ENCODE measurements at places on chromosomes 7 and 10.
A peak's percentile ranks its signal among the peaks of the same experiment; 100 is the strongest.

DNA sequence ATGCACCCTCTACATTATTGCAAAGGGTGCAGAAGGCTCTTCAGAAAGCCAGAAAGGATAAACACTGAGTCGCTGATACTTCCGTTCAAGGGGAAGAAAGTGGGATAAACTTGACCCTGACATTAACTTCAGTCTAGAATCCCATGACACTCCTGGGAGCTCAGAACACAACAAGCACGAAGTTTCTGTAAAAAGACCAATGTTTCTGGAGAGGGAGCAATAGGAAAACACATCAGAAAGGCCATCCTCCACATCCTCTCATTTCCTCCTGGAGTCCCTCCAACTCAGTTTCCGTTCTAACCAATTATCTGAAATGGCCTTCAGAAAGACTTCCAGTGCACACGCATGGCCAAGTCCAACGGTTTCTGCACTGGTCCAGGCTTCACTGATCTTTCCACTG is 113.5 kb downstream of the SORBS1 start:
- peaks cover 8% of the 10 kb centered on the region for H3K4me1 ChIP-seq
- H3K27me3 ChIP-seq: no peaks in the 10 kb centered on the region
- H3K27ac ChIP-seq: no peak overlapping the region
- no peak overlapping the region for H3K4me3 ChIP-seq
- DNase-seq: no peak

DNA sequence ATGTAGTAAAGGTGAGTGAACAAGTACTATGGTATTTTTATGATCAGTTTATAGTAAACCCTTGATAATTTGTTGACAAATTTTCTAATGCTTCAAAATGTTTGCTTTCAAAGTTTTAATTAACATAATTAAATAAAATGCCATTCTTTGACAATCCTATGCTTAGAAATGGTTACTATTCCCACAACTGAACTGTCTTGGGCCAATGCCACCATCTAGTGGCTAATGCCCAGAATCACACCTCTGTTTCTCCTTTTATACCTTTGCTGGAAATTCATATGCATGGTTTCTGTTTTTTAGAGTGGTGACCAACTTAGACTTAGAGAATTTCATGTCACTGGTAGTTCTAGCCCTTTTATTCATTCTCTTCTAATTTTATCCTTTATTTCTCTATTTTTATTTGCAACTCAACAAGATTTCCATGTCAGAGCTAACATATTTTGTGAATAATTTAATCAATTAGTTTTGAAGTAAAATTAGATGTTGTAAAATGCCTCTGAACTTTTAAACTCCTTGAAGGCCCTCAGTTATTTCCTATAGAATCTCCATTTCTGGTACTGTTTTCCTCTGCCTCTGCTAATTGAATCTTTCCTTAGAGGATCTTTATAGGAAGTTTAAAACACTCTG is 31.1 kb downstream of the PCGF5 start:
- H3K4me1 ChIP-seq: no peaks in the 10 kb centered on the region
- peak; percentile 60 for DNase-seq
- H3K4me3 ChIP-seq: no peak overlapping the region
- H3K27me3 ChIP-seq: no peaks in the 10 kb centered on the region
- H3K36me3 ChIP-seq: peaks cover 33% of the 10 kb centered on the region
- H3K27ac ChIP-seq: no peak overlapping the region

GRCh38 chr7:41466760-41467384 is 236.0 kb downstream of the INHBA start:
- DNase-seq: no peak
- H3K27ac ChIP-seq: no peak overlapping the region
- no peaks in the 10 kb centered on the region for H3K36me3 ChIP-seq
- no peaks in the 10 kb centered on the region for H3K4me1 ChIP-seq
- H3K4me3 ChIP-seq: no peak overlapping the region
- no peaks in the 10 kb centered on the region for H3K27me3 ChIP-seq

- no peak overlapping the region for H3K27ac ChIP-seq
- DNase-seq: no peak
- H3K27me3 ChIP-seq: no peaks in the 10 kb centered on the region
- H3K4me1 ChIP-seq: no peaks in the 10 kb centered on the region
- no peak overlapping the region for H3K4me3 ChIP-seq
- H3K36me3 ChIP-seq: no peaks in the 10 kb centered on the region
Observed at GRCh38 chr7:115178835-115179234, 256.9 kb downstream of the MDFIC start.

GRCh38 chr7:71780282-71780681 is 631.9 kb downstream of the CALN1 start:
- H3K36me3 ChIP-seq: no peaks in the 10 kb centered on the region
- no peak for DNase-seq
- H3K27ac ChIP-seq: no peak overlapping the region

DNA sequence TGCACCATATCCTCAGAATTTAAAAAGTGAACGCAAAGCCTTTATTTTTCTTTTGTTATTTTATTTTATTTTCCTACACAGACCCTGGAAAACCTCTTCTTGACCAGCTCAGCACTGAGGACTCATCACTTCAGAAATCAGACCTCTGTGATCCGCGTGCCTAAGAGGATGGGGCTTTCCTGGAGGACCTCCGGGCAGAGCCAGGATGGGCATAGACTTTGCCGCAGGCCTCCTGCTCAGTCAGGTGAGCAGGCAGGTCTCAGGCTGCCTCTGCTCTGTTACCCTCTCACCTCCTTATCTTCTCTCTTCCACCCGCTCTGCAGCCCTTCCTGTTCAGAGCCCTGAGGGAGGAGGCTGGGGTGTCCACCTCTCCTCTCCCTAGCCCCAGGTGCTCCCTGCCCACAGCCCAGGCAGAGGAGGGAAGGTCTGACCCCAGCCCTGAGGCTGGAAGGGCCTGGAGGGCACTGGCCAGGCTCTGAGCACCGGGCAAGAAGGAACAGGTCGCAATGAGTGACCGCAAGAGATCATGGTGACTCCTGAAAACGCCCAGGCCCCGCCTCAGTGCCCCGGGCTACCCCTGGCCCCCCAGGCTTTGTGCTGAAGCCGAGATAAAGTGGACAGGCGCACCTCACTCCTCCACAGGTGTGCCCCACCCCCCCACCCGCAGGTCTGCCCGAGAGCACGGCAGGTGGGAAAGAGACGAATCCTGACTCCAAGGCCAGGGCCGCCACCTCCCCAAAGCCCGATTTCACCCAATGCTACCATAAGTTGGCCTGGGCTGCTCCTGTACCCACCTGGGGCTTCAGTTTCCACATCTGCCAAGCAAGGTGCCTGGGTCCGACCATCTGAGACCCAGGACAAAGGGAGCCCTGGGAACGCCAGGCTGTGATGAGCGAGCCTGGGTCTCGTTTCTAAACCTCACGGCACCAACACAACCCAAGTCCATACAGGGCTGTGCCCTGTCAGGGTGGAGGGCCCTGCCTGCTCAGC is 2.8 kb downstream of the CALML5 start:
- peak overlapping the region; percentile 46 for H3K27ac ChIP-seq
- peaks cover 46% of the 10 kb centered on the region for H3K4me1 ChIP-seq
- no peaks in the 10 kb centered on the region for H3K36me3 ChIP-seq
- no peaks in the 10 kb centered on the region for H3K27me3 ChIP-seq

- no peaks in the 10 kb centered on the region for H3K27me3 ChIP-seq
- H3K36me3 ChIP-seq: peaks cover 97% of the 10 kb centered on the region
Observed at GRCh38 chr7:121107923-121108498, 119.5 kb downstream of the CPED1 start.

DNA sequence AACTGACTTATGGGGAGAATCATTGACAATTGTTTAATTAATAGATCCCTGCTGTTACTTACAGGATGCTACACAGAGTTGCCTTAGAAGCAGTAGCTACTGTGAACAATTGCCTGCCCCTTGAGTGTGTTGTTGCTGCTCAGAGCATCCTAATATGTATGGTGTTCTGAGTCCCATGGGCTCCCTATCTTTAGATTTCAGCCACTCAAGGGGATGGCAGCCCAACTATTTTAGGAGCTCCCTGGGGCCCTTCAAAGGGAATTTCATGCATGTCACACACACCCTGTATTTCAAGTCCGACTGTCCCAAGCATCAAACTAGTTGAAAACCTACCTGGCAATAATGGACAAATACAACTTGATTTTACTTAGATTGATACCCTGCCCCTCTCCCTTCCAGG is 111.2 kb downstream of the NOC3L start:
- no peaks in the 10 kb centered on the region for H3K4me1 ChIP-seq
- no peak overlapping the region for H3K27ac ChIP-seq
- no peak overlapping the region for H3K4me3 ChIP-seq
- DNase-seq: no peak

DNA sequence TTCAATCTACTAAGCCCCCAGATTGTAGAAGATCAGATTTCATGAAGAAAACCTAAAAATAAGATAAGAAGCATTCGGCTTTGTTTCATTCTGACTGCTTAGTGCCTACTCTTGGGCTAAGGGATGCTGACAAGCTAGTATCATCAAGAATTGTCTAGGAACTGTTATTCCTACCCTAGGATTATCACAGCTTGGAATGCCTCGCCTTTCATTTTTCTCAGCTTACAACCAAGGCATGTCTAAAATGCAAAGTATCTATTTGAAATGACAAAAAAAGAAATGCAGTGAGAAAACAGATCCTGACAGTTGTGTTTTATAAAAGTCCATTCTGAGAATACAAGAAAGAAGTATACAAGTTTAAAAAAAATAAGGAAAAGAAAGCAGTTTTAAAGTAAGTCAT is 441.0 kb downstream of the KCNMA1 start:
- no peak for DNase-seq
- H3K4me3 ChIP-seq: no peak overlapping the region
- H3K27ac ChIP-seq: no peak overlapping the region
- H3K4me1 ChIP-seq: no peaks in the 10 kb centered on the region
- H3K36me3 ChIP-seq: no peaks in the 10 kb centered on the region
- peaks cover 7% of the 10 kb centered on the region for H3K27me3 ChIP-seq

DNA sequence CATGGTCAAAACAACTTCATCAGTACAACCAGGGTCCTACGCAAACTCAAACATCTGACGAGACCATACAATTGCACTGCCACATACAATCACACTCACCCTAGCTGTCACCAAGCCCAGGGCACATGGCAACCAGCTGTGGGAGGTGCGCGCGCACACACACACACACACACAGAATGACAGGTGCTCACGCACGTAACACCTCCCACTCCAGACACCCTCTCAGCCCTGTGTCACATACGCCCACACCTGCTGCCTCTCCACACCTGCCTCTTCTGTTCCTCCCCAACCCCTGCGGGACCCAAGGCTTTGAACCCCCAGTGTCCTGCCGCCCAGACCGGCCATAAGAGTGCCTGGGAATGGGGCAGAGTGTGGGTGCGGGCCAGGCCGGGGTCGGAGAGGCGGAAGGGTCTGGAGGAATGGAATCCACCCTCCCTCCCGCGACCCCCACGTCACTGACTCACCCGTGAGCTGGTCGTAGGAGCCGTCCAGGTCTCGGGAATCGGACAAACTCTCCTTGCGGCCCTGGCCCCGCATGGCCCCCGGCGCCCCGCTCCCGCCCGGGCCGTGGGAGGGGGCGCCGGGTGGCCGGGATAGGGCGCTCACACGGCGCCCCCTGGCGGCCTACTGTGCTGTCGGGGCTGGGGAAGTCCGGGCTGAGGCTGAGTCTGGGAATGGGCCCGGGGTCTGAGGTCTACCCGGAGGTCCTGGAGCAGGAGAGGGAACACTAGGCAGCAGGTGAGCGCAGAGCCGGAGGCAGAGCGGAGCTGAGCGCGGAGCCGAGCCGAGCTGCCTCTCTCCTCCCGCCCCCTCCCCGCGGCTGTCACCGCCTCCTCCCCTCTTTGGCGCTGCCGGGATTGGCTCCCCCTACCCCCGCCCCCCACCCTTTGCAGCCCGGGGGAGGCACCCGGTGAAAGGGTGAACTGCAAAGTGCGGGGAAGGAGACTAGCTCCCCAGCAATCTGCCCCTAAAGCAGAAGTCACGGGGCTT is at the start of gene KCNIP2:
Gene KCNIP2 (minus strand): TSS at position 769 of the 990 bp plus-strand sequence. CDS start 232 bp downstream, at position 537.
- peaks cover 2% of the 10 kb centered on the region for H3K36me3 ChIP-seq
- H3K4me1 ChIP-seq: peaks cover 19% of the 10 kb centered on the region
- no peaks in the 10 kb centered on the region for H3K27me3 ChIP-seq

- H3K36me3 ChIP-seq: no peaks in the 10 kb centered on the region
- H3K4me3 ChIP-seq: peak within 1 kb of the TSS; percentile 40
- H3K27me3 ChIP-seq: no peaks in the 10 kb centered on the region
- H3K4me1 ChIP-seq: peaks cover 62% of the 10 kb centered on the region
- DNase-seq: peak; percentile 58
Observed at GRCh38 chr10:93073539-93074146, at the start of gene CYP26A1. Gene CYP26A1, plus strand, starts transcription at chr10:93073893. Its CDS starts 42 bp downstream, at chr10:93073935.

- no peaks in the 10 kb centered on the region for H3K27me3 ChIP-seq
- peaks cover 26% of the 10 kb centered on the region for H3K4me1 ChIP-seq
Observed at GRCh38 chr10:102460836-102461186, 9.5 kb upstream of the C10orf95 start.

DNA sequence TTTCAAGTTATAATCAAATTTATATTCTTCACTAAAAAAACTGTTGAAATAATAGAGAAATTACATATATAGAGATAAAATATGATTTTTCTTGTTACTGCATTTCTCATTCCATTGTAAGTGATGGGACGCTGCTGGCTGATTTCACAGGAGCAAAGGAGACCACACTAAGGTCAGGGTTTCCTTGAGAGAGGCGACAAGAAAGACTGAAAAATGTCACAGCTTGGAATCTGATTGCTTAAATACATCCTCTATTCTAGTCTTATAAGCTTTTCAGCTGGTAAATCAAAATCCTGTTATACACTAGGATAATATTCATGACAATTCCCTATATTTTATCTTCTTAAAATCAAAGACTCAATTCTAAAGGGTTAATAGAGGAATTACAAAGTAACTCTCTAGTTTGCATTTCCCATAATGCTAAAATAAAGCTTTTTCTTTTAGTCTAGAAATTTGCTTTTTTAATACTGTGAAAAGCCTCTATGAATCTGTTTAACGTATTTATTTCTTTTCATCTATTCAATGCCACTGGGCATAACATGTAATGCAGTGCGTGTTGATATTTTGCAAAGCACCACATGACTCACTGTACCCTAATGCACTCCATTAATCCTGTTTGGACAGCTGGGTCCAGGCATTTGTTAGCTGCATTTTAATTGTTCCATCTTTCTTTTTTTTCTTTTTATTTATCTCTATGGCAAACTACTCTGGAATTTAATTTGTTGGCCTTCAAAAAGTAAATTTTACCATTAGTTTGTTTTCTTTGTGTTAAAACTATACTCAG is 81.7 kb downstream of the RNF32 start:
- H3K4me1 ChIP-seq: no peaks in the 10 kb centered on the region
- no peaks in the 10 kb centered on the region for H3K27me3 ChIP-seq
- no peak overlapping the region for H3K4me3 ChIP-seq
- H3K27ac ChIP-seq: no peak overlapping the region

- no peak for DNase-seq
- no peaks in the 10 kb centered on the region for H3K36me3 ChIP-seq
- H3K4me1 ChIP-seq: peaks cover 8% of the 10 kb centered on the region
- no peak overlapping the region for H3K4me3 ChIP-seq
- peaks cover 28% of the 10 kb centered on the region for H3K27me3 ChIP-seq
- H3K27ac ChIP-seq: no peak overlapping the region
Observed at GRCh38 chr10:3236644-3237404, 64.2 kb upstream of the PITRM1 start.
